ENCODE measurements at places on chromosomes 1 and 21.
A peak's percentile ranks its signal among the peaks of the same experiment; 100 is the strongest.

GRCh38 chr1:109625601-109626560, 6.2 kb downstream of the AMPD2 start:
- DNase-seq = no peak

- no peak for DNase-seq
These were observed 80.3 kb downstream of the SLC35A3 start for GRCh38 chr1:100050139-100050538.

DNA sequence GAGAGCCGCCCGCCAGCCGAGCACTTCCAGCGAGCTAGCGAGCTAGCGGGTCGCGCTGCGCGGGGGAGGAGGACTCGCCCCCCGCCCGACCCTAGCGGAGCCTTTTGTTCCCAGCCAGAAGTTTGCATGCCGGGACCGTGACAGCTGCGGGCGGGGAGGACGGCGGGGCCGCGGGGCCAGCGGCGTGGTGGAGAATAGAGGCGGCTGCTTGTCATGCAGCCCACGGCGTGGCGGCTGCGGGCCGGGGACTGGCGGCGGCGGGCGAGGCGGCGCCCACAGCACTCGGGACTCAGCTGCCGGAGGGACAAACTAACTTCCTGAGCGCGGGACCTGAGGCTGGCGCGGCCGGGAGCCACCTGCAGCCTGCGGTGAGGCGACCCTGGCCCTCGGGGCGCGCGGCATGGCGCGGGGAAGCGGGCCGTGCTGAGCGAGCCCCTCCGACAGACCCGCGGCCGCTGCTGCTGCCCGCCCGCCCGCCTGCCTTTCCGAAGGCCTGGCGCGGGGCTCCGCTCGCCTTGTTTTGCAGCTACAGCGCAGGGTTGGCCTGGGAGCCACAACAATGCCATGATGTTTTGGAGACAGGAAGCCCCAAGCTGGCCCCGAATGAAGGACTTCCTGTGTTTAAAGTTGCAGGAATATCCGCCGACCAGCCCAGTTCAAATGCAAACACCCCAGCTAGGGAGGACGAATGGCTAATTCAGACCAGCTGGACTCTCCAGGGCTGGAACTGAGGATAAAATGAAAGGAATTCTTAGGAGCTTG, 82.2 kb upstream of the BMP8A start:
- DNase-seq = no peak

- no peak for DNase-seq
These were observed 19.8 kb downstream of the SELP start for GRCh38 chr1:169610108-169610507.

DNA sequence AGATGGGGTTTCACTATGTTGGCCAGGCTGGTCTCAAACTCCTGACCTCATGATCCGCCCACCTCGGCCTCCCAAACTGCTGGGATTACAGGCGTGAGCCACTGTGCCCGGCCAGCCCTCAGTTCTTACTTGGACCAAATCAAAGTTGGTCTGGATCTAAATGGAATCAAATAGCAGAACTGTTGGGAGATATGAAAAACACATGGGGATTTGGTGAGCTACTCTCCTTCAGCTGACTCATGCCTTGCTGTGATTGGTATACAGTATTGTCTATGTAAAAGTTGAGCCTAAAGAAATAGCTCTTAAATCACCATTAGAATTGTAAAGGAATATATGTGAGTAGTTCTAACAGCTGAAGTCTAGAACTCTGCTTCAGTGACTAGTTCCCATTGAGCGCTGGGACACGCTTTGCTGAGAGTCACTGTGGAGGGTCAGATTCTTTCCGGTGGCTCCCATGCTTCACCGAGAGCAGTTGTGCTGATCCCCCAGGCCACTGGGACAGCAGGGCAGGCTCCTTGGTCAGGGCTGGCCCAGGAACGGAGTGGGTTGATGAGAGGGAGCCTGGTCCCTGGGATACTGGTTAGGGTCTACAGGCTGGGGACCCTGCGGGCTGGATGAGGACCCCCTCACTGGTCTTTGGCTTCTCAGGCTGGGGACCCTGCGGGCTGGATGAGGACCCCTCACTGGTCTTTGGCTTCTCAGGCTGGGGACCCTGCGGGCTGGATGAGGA, 14.0 kb downstream of the PKNOX1 start:
- no peak for DNase-seq

- DNase-seq = no peak
These were observed 4.9 kb upstream of the PLEKHG5 start for GRCh38 chr1:6496365-6496721.

DNA sequence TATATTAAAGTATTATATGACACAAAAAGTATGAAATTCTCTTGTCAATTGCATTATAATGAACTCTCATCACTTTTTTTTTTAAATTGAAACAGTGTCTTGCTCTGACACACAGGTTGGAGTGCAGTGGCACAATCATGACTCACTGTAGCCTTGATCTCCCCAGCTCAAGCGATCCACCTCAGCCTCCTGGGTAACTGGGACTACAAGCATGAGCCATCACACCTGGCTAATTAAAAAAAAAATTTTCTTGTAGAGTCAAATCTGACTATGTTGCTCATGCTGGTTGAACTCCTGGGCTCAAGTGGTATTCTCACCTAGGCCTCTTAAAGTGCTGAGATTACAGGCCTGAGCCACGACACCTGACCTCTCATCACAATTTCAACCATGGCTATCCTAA, 259.3 kb downstream of the S1PR1 start:
- no peak for DNase-seq

DNA sequence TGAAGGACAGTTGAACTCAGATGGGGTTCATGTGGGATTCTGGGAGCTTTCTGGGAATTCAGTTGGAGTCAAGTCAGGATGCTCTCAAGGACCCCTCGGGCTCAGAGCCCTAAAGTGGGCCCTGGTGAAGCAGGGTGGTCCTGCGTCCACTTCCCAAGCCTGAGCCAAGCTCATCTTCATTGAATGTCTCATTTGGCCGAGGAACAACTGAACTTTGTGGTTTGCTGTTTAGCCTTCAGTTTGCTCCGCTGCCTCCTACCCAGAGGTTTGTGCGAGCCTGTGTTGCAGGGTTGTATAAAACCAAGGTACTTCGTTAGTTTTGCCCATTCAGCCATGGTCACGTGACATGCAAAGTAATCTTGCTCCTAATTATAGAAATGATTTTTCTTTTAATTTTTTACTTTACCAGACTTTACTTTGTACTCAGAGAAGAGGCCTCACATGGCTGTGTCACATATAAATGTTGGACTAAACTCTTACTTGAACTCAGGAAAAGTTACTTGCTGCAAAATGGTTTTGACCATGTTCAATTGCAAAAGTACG, 49.7 kb downstream of the B3GALT5 start:
- no peak for DNase-seq

GRCh38 chr1:108691942-108692723, at the start of gene PRPF38B:
PRPF38B (plus strand) TSS chr1:108692310; CDS start chr1:108692592, 282 bp downstream.
- DNase-seq = peak; percentile 77

- DNase-seq = no peak
These were observed 199.6 kb upstream of the C1orf87 start for GRCh38 chr1:60273185-60273584.

DNA sequence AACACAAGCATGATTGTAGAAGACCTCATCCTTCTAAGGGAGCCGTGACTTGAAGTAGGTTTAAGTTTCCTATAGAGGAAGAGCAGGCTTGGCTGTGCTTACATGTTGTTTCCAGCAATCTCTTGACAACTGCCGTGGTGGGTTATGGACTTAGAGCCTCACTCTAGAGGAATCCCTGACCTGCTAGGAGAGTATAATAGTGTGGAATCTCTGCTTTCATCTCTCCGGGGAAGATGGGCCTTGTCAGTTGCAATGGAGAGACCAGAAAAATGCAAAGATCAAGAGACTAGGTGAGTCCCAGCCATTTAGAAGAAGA, 137.6 kb downstream of the MIS18A start:
- DNase-seq = no peak

- no peak for DNase-seq
These were observed 14.6 kb downstream of the AJAP1 start for GRCh38 chr1:4668743-4669700.

DNA sequence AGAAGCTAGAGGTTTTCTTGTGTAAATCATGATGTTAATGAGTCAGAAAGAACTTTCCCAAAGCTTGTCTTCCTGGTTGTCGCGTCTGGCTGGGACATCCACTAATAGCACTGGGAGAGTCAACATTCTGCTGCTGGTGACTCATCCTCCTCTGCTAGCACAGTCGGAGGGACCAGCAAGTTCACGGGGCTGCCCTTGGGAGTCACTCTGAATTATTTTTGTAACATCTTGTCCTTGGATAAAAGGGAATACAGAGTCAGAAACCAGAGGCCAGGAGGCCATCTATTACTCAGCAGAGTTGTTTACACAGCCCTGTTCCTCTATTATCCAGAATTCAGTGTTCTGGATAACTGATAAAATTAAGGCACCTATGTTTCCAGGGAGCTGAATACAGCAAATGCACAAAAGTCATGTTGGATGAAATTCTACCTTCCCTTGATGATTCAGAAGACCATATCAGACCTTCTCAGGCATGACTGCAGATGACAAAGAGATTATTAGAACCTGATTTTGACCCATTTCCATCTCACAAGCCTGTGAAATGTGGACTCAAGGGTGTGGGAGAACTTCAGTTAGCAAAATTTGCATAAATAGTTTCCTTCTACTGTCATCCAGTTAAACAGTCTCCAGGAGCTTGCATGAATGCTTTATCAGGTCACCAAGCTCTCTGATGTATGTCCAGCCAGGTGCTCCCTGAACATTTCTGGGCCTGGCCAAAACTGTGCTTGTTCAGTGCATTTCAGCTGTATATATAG, 68.1 kb downstream of the JAK1 start:
- DNase-seq = no peak

GRCh38 chr1:40532062-40532389, 589 bp downstream of the ZNF684 start:
- no peak for DNase-seq

DNA sequence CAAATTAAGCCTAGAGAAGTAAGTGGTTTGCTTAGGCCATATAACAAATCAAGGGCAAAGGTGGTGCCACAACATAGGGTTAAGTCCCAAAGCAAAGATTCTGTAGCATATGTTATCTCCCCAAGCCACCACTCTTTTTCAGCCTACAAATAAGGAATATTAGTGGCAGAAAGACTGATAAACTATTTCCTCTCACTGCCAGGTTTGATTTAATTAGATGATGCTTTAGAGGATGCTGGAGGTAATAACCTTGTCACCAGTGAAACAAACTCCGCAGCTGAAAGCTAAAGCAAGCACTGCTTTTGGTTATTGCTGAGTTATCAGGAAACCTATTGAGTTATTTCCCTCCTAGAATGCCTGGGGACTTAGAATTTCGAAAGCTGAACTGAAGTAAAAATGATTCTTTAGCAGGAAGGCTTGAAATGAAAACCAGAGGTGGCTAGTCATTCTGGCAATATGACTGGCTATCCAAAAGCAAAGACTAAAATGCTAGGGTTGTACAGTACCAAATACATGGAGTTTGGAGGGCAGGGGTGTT, 145.2 kb downstream of the SYT2 start:
- no peak for DNase-seq

DNA sequence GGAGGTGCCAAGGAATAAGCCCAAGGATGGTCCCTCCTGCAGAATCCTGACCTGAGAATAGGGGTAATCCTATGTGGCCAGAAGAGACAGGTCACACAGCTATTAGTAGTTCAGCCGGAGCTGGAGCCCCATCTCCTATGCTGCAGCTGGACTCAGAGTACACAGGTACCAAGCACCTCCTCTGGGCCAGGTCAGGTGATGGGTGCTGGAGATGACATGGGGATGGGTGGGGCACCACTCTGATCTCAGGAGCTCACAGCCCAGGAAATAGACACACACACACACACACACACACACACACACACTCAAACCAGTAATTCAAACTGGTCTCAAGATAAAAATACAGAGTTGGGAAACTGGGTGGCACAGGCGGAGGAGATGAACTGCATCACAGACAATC, 54.2 kb upstream of the SSBP3 start:
- DNase-seq = no peak

DNA sequence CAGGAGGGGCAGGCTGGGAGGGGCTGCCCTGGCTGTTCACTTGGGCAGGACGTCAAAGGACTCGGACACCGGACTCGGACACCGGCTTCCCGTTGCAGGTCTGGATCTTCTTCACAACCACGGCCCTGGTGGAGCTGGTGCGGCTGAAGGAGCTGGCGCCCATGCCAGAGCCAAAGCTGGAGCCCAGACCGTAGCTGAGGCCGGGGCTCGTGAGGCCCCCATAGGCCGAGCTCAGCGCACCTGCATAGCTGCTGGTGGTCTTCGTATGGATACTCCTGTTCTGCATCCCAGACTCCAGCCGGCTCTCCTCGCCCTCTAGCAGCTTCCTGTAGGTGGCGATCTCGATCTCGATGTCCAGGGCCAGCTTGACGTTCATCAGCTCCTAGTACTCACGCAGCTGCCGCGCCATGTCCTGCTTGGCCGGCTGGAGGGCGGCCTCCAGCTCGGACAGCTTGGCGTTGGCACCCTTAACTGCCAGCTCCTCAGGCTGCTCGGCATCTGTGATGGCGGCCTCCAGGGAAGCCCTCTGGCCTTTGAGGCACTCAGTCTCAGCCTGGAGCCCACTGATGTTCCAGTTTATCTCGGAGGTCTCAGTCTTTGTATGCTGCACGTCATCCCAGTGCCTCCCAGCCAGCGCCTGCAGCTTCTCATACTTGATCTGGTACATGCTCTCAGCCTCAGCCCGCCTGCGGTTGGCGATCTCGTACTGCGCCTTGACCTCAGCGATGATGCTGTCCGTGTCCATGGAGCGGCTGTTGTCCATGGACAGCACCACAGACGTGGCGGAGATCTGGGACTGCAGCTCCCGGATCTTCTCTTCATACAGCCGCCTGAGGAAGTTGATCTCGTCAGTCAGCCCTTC, 15.1 kb upstream of the KLF17 start:
- DNase-seq = no peak

- DNase-seq = peak; percentile 8
These were observed 13.1 kb downstream of the KRTAP13-1 start for GRCh38 chr21:30408782-30409494.

DNA sequence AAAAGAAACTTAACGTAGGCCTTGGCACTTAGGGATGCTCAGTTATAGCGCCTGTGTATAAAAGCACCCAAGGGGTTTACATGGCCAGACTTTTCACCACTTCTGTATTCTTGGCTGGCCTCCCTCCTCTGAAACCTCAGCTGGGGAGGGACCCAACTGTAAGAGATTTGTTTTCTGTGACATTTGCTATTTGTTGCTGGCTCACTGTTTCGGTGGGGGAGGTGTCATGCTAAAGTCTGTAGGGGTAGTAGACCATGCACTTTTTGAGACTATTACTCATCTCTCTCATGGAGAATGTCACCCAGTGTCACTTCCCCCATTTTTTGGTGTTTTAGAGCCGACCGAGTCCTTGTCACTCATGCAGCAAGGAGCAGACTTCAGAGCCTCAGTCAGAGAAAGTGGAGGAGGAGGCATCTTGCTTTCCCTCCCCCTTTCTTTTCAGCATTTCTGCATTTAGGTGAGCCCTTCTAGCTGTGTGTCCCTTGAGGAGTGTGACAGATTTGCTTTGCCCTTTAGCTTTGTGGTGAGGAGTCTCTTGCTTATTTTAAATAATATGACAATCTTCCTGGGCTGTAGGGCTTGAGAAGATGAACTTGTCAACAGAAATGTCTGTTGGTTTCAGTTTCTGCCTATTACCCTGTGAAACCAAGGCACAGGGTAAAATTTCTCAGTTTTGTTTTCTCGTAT, 160.1 kb downstream of the FASLG start:
- no peak for DNase-seq
